ENCODE measurements at places on chromosomes 7 and 10.
A peak's percentile ranks its signal among the peaks of the same experiment; 100 is the strongest.

GRCh38 chr10:30228417-30229036 lies 120.6 kb downstream of the MTPAP start:
- DNase-seq, result no peak

- peak; percentile 50 for DNase-seq
These were observed 55.2 kb downstream of the TACC2 start for GRCh38 chr10:122044045-122044661.

GRCh38 chr10:50538555-50539398 lies 85.0 kb downstream of the SGMS1 start:
- no peak for DNase-seq

DNA sequence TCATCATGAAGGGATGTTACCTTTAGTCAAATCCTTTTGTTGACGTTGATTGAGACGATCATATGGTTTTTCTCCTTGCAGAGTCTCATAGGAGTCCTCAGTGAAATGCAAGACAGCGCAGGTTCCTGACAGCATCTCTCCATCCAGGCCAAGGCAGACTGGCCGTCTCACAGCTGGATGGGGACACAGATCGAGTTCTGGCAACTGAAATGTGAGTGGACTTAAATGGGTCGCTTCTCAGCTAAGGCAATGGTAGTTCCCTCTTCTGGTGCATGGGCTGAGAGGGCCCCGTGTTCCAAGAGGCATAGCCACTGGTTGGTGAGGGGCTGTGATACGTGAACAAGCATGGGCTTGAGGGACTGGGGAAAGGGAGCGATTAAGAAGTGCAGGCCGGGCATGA lies 99.3 kb upstream of the CPXM2 start:
- DNase-seq, result no peak

- DNase-seq, result no peak
These were observed 1146.7 kb downstream of the TYW1 start for GRCh38 chr7:68143345-68143744.

- peak; percentile 46 for DNase-seq
These were observed 724.0 kb downstream of the GRID1 start for GRCh38 chr10:85642421-85643170.

DNA sequence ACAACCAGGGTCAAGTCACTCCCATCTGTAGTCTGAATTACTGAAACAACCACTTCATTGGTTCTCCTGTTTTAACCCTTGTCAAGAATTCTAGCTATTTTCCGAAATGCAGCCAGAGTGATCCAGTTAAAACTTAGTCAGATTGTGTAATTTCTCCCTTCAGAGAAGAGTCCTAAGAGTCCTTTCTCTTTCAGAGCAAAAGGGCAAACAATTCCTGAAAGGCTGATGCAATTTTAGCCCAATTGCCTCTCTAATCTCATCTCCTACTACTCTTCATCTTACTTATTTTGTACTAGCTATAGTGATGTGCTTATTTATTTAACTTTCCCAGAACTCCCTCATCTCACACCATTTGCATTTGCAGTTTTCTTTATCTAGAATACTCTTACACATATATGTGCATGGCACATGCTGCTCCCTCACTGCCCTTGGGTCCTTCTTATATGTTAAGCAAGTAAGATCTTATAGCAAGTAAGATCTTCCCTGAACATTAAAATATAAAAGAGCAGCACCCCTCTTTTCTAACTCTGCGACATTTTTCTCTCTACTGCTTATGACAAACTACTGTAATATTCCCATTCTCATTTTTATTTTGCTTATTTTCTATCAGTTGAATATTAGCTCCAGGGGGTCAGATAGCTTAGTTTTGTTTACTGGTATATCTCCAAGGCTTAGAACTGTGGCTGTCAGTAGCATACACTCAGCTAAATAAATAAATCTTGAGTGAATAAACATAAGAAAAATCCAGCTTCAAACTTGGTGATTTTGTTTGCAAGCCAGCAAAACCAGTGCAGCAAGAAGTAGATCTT lies 44.6 kb downstream of the HGF start:
- no peak for DNase-seq

DNA sequence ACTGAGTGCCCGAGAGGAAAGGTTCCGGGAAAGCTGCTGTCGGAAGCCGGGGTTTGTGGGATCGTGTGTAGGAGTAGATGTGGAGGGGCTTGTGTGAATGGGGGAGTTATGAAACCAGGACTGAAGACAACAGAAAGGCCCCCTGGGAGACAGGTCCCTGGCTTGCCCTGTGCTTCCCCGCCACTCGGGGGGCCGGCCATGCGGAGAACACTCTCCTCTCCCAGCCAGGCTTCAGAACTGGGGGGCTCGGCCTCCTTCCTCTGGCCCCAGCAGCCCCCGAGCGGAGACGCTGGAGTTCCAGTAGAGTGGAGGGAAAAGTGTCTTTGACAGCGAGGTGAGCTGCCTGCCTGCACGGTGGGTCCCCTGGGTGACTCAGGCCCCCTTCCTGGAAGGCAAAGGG lies 185.0 kb downstream of the MGMT start:
- no peak for DNase-seq

- no peak for DNase-seq
These were observed 43.9 kb downstream of the APBB1IP start for GRCh38 chr10:26481914-26482550.

- no peak for DNase-seq
These were observed 44.3 kb downstream of the NUDCD3 start for GRCh38 chr7:44445986-44446671.

- DNase-seq, result no peak
These were observed 172.4 kb upstream of the PRR15 start for GRCh38 chr7:29391262-29391661.

GRCh38 chr7:130878785-130879184 lies 144.8 kb upstream of the KLF14 start:
- no peak for DNase-seq

DNA sequence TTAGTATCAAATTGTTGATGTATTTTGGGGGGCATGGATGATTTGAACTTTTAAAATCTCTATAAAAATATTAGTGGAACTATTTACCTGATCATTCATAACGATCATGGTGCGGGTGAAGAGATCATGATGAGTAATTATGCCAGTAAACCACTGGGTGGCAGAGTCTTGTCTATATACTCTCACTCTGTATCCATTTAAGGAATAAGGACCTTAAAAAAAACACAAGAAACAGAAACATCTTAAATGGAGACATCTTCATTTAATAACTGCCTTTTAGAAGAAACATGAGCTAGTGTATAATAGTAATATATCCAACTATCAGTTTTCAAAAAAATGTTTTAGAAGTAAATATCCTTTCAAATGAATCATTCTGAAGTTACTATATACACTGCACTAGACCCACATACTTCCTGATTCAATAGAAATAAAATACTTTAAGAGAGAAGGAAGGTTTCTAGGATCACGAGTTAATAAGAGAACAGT lies 84.0 kb downstream of the NRBF2 start:
- DNase-seq, result no peak

DNA sequence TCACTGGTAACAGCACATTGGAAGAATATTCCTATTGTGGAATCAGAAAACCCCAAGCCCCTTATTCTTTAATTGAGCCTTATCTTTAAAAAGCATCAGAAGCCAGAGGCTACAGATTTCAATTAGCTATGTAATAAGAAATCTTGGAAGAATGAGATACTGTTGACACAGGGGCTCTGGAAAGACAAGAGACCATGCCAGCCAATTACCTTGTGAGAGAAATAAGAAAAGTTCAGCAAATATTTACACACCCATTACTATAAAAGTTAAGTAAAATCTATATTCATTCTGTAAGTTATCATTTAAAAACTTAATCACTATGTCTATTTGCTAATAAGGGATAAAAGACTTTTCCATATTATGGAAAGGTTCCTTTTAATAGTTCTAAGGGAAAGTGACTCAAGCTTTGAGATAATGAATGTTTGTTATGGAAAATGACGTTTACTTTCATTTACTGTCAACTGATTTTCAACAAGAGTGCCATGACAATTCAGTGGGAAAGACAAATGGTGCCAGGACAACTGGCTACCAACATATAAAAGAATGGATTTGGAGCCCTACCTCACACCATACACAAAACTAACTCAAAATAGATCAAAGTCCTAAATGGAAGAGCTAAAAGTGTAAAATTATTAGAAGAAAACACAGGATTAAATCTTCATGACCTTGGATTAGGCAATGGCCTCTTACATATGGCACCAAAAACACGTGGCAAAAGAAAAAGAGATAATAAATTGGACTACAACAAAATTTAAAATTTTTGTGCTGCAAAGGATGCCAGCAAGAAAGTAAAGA lies 28.3 kb downstream of the ZFAND2A start:
- DNase-seq, result no peak

- no peak for DNase-seq
These were observed 5.7 kb downstream of the TRIM8 start for GRCh38 chr10:102649797-102650654.

DNA sequence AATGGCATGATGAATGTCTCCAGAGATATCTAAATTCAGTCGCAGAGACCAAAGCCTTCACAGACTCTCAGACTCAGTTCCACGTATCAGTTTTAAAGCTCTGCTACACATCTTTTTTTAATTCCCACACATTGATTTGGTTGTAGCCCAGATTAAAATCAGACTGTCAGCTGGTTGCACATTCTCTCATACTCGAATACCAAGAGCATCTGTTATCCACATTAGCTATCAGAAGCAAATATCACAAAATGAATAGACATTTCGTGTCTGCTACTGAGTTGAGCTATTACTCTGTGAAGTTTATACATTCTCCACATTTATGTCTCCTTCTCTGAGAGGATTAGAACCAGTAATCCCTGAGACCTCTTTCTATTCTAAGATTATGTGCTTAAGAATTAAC lies 229.2 kb downstream of the GPAM start:
- no peak for DNase-seq

DNA sequence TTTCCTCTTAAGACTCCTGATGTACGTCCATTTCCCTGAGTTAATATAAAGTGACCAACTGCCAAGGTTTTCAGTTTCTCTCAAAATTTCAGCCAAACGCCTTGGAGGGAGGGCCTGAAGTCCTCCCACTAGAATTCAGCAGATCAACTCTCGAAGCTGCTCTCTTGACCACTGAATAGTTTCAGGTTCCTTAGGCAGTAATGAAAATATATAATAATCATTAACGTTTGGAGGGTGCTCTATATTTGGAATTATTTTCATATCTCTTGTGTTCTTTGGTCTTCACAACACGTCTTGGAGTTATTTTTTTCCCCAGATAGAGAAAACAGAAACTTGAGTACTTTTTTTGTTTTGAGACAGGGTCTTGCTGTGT lies 123.6 kb upstream of the SFMBT2 start:
- DNase-seq, result no peak

DNA sequence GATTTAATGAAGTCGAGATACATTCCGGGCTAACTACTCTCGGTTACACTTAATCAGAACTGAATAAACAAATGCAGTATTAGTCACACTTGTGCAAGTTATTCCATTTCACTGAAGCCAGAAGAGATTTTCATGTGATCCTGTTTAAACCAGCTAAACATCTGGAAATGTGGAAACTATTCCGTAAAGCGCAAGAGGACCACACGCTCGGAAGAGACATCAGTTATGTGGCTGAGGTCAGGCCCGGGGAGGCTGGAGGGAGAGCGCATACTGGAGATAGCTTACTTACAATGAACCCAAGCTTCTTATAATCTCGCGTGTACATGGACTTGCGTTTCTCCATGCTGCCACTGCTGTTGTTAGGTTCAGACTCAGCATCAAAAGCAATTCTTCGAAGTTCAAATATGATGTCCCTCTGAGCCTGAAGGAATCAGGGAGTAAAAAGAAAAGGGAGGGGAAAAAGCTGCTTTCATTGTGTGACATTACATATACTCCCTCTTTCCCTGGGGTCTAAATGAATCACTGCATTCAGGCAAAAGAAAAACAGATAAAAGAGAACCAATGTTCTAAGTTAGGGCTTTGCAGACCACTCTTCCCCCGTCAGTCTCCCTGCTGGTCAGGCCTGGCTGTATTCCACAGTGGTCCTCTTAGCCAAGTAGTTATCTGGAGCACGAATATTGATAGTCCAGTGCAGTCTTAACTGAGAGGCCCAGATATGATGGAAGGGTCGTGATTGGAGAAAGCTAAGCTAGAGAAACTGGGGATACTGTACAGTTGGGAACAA lies 237.4 kb downstream of the ELMO1 start:
- DNase-seq, result no peak

GRCh38 chr7:4006687-4007086 lies 675.4 kb upstream of the FOXK1 start:
- DNase-seq, result peak; percentile 89

DNA sequence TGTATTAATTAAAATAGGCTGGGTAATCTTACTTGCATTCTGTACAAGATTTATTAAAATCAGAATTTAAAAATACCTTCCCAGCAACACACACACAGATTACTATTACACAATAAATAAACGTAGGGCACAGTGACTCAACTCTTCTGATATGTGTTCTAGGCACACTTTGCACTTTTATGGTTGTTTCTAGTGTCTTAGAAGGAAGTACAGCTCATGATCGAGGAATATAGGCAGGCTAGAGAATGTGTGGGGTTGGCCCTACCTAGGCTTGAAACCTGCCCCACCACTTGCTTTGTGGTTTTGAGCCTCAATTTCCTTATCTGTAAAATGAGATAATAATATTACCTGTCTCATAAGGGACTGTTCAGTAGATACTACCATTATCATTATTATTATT lies 30.5 kb downstream of the ARMC3 start:
- DNase-seq, result no peak

GRCh38 chr7:148537435-148537834 lies 53.1 kb upstream of the C7orf33 start:
- no peak for DNase-seq

DNA sequence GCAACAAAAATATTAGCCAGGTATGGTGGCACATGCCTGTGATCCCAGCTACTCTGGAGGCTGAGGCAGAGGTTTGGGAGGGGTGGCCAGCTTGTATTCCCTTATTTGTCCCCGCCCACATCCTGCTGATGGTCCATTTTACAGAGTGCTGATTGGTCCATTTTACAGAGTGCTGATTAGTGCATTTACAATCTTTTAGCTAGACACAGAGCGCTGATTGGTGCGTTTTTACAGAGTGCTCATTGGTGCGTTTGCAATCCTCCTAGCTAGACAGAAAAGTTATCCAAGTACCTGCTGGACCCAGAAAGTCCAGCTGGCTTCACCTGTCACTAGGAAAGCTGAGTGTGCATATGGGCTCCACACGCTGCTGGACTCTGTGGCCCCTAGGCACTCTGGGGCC lies 40.0 kb upstream of the RASGEF1A start:
- DNase-seq, result no peak

GRCh38 chr10:15168291-15168785 lies at the start of gene NMT2:
NMT2 (minus strand) TSS chr10:15168693; CDS start chr10:15168612, 81 bp downstream.
- DNase-seq, result peak; percentile 89

DNA sequence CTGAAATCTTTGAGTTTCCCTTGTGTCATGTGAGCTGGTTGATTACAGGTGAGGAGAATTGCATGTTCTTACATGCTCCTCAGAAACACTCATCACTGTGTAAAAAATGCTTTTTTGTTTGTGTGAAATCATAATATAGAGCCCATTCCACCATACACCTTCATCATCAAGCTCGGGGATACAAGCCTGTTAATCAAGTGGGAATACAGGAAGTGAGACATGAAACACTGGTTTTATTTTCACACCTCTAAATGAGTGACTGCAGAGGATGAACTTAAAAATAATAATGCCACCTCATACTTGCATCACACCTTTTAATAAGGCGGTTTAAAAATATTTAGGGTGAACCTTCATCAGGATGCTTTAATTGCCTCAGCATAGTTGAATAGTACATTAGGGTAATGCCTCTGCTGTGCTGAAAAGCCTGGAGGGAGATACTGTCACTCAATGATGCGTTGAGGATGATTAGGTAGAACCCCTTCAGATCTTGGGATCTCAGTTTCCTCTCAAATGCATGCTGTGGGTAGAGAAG lies 164.6 kb downstream of the AUTS2 start:
- no peak for DNase-seq

Measured in ELF-1 (cell line).